GM12878 (cell line): ENCODE measurements at places on chromosomes 16 and 17.

GRCh38 chr17:49292901-49293300 lies 62.3 kb upstream of the PHOSPHO1 start:
- H3K27ac ChIP-seq: no peak overlapping the region
- DNase-seq: no peak
- H3K4me1 ChIP-seq: no peaks in the 10 kb centered on the region
- no peak overlapping the region for H3K4me3 ChIP-seq

DNA sequence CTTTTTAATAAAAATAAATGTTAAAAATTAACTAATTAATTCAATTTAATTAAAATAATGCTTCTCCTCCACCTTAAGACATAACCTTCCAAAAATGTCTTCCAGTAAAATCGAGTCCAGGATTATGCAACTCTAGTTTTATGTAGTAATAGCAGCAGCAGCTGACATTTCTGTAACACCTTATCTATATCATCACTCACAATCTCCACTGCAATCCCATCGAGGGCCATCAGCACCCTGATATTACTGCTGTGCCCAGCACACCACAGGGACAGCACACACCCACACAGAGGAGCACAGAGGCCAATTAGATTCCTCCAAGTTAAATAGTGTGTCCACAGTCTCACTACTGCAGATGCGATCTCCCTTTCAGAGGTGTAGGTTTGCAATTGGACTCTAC lies 2.9 kb downstream of the RPH3AL start:
- no peak overlapping the region for H3K4me3 ChIP-seq
- no peak overlapping the region for H3K27ac ChIP-seq
- DNase-seq: no peak
- no peaks in the 10 kb centered on the region for H3K36me3 ChIP-seq
- no peaks in the 10 kb centered on the region for H3K4me1 ChIP-seq
- H3K27me3 ChIP-seq: no peaks in the 10 kb centered on the region

- no peaks in the 10 kb centered on the region for H3K27me3 ChIP-seq
- no peaks in the 10 kb centered on the region for H3K4me1 ChIP-seq
- no peak overlapping the region for H3K27ac ChIP-seq
- DNase-seq: no peak
Measured at GRCh38 chr17:50800196-50800700, 32.9 kb upstream of the ANKRD40CL start.

GRCh38 chr16:1538804-1539520 lies 5.5 kb downstream of the TMEM204 start:
- peaks cover 6% of the 10 kb centered on the region for H3K4me1 ChIP-seq
- H3K27ac ChIP-seq: no peak overlapping the region
- H3K36me3 ChIP-seq: no peaks in the 10 kb centered on the region

- no peaks in the 10 kb centered on the region for H3K4me1 ChIP-seq
- H3K4me3 ChIP-seq: no peak overlapping the region
- H3K27ac ChIP-seq: no peak overlapping the region
- H3K36me3 ChIP-seq: peaks cover 72% of the 10 kb centered on the region
- H3K27me3 ChIP-seq: no peaks in the 10 kb centered on the region
Measured at GRCh38 chr17:82249896-82250581, 21.2 kb downstream of the SLC16A3 start.

- DNase-seq: no peak
- no peaks in the 10 kb centered on the region for H3K36me3 ChIP-seq
- no peaks in the 10 kb centered on the region for H3K4me1 ChIP-seq
- H3K4me3 ChIP-seq: no peak overlapping the region
- no peaks in the 10 kb centered on the region; the same call in 1 of the 2 replicates for H3K27me3 ChIP-seq
Measured at GRCh38 chr17:34276826-34277225, 6.8 kb downstream of the CCL7 start.
